ENCODE measurements at places on chromosomes 1 and 21. TPM values are rescaled to one million over a fixed set of nuclear protein-coding genes. Genes with fewer than 3 reads are reported as not detected.
A peak's percentile ranks its signal among the peaks of the same experiment; 100 is the strongest.

- peak; percentile 69 for DNase-seq
- no peaks in the 10 kb centered on the region for H3K27me3 ChIP-seq
- H3K36me3 ChIP-seq, result no peaks in the 10 kb centered on the region
- no peak overlapping the region for H3K4me3 ChIP-seq
- H3K27ac ChIP-seq, result no peak overlapping the region
Measured at GRCh38 chr1:200971955-200972711, 51.4 kb downstream of the KIF21B start.

GRCh38 chr1:228329887-228330286 lies 76.7 kb downstream of the TRIM11 start:
- peaks cover 28% of the 10 kb centered on the region for H3K4me1 ChIP-seq
- peak; percentile 45 for DNase-seq
- H3K27ac ChIP-seq, result peak overlapping the region; percentile 88
- H3K27me3 ChIP-seq, result no peaks in the 10 kb centered on the region

The B3GALT5 gene
- total RNA-seq, result 1.4 TPM

- no peak within 1 kb of the TSS for H3K27ac ChIP-seq
- peaks cover 49% of the 10 kb centered on the region for H3K27me3 ChIP-seq
- H3K4me3 ChIP-seq, result no peak within 1 kb of the TSS
- H3K36me3 ChIP-seq, result no peaks in the 10 kb centered on the region
- H3K4me1 ChIP-seq, result no peaks in the 10 kb centered on the region
Measured at GRCh38 chr1:1206376-1206965, at the start of gene TNFRSF18. Gene TNFRSF18 (minus strand): TSS chr1:1206592. CDS start chr1:1206571, 21 bp downstream.

DNA sequence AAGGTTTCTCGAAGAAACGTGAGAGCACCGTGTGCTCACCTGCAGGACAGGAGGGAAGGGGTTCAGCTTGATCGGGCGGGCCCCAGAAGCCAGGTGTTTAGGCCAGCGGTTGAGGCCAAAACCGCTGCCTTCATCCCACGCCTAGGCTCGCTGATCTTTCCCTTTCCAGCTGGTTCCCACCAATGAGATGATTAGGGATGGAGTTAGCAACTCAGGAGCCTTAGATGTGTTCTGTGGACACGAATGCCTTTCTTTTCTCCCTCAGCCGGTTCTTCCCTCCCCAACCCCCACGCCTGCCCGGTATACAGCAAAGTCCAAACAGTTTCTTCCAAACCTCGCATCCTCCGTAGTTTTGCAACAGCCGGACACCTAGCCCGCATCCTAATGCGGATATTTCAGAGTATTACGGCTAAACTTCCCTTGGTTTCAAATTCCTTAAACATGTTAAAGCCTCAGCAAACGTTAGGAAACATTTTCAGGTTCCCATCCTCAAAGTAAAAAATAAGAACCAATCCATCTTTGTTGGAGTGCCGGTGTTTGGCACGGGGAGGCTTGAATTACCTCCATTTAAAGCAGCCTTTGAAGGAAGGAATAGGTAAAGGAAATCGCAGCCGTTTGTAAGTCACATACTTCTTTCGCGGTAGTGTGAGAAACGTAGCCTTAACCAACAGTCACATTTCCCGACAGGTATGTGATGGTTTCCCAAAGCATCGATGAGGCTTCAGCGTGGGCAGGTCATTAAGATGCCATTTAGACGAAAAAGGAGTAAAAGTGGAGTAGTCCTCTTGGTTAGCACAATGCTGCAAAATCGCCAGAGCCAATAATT lies 1.1 kb downstream of the LRRC8C start:
- H3K36me3 ChIP-seq, result no peaks in the 10 kb centered on the region
- DNase-seq, result peak; percentile 61
- H3K27me3 ChIP-seq, result peaks cover 13% of the 10 kb centered on the region

DNA sequence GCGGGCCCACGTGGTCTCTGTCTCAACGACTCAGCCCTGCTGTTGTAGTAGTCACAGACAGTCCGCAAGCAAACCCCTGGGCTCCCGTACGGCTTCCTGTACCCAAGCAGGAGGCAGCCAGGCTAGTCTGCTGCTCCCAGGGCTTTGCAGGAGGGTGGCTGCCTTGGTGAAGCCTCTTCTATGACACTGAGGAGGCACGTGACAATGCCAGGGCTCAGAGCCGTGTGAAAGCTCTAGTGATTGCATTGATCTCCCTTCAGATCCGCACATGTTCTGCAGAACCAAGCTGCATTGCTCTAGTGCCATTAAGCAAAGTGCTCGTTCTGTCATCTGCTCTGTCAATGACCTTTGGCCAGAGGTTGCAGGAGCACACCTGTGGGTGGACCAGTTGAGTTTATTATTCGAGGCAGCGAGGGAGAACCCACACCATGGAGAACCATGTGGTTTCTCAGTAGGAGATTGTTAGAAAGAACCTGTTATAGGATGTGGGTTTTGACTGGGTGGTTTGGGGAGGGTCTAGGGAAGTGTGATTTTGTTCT lies 18.0 kb downstream of the UMODL1 start:
- H3K36me3 ChIP-seq, result no peaks in the 10 kb centered on the region
- H3K4me3 ChIP-seq, result no peak overlapping the region
- no peak overlapping the region for H3K27ac ChIP-seq
- H3K4me1 ChIP-seq, result no peaks in the 10 kb centered on the region
- DNase-seq, result no peak

The PSMG1 gene
- 20.7 TPM for total RNA-seq

GRCh38 chr1:222339376-222339947 lies 208.4 kb downstream of the HHIPL2 start:
- H3K36me3 ChIP-seq, result no peaks in the 10 kb centered on the region
- no peak overlapping the region for H3K27ac ChIP-seq
- H3K27me3 ChIP-seq, result no peaks in the 10 kb centered on the region
- no peak overlapping the region for H3K4me3 ChIP-seq
- no peak for DNase-seq

DNA sequence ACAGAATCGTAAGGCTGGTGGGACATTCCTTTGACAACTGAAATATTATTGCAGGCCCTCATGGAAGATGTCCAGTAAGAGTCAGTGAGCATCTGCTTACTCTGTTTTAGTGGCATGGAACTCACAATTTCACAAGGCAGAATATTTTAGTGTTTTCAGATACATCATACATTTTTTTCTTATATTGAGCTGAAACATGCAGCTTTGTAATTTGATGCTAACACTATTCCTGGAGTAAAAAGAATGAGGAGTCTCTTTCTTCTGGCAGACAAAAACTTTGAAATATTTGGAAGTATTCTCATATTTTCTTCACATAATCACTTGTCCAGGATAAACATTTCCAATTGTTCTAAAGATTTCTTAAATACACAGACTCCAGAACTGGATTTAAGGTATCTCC lies 17.7 kb downstream of the CLDN17 start:
- no peaks in the 10 kb centered on the region for H3K27me3 ChIP-seq
- H3K4me1 ChIP-seq, result no peaks in the 10 kb centered on the region
- no peak for DNase-seq
- H3K36me3 ChIP-seq, result no peaks in the 10 kb centered on the region

GRCh38 chr21:43939443-43940328 lies 72.4 kb upstream of the TRAPPC10 start:
- no peak for DNase-seq
- H3K4me1 ChIP-seq, result peaks cover 7% of the 10 kb centered on the region
- H3K27ac ChIP-seq, result no peak overlapping the region

DNA sequence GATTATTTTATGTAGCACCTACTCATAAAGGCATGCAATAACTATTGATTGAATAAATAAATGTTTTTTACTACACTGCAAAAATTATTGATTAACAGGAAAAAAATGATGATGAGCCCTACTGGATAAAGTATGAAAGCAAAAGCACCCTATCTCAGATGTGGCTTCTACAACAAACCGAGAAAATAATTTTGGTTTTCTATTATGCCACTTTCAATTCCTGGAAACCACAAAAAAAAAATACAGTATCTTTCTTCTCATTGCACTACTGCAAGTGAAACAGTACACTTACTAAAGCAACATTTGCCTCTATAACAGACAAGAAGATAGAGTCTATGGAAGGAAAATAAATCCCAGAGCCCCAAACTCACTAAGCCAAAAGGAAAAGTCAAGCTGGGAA lies 1882.4 kb downstream of the NCAM2 start:
- no peak for DNase-seq
- no peaks in the 10 kb centered on the region for H3K36me3 ChIP-seq
- no peaks in the 10 kb centered on the region for H3K27me3 ChIP-seq
- no peak overlapping the region for H3K27ac ChIP-seq

The AMY1A gene
- not detected for total RNA-seq

The CLIC6 gene
- not detected for total RNA-seq

- H3K4me1 ChIP-seq, result peaks cover 8% of the 10 kb centered on the region
- no peak overlapping the region for H3K27ac ChIP-seq
- DNase-seq, result no peak
- H3K4me3 ChIP-seq, result no peak overlapping the region
- no peaks in the 10 kb centered on the region for H3K36me3 ChIP-seq
Measured at GRCh38 chr1:11279630-11280029, 6.6 kb downstream of the UBIAD1 start.

DNA sequence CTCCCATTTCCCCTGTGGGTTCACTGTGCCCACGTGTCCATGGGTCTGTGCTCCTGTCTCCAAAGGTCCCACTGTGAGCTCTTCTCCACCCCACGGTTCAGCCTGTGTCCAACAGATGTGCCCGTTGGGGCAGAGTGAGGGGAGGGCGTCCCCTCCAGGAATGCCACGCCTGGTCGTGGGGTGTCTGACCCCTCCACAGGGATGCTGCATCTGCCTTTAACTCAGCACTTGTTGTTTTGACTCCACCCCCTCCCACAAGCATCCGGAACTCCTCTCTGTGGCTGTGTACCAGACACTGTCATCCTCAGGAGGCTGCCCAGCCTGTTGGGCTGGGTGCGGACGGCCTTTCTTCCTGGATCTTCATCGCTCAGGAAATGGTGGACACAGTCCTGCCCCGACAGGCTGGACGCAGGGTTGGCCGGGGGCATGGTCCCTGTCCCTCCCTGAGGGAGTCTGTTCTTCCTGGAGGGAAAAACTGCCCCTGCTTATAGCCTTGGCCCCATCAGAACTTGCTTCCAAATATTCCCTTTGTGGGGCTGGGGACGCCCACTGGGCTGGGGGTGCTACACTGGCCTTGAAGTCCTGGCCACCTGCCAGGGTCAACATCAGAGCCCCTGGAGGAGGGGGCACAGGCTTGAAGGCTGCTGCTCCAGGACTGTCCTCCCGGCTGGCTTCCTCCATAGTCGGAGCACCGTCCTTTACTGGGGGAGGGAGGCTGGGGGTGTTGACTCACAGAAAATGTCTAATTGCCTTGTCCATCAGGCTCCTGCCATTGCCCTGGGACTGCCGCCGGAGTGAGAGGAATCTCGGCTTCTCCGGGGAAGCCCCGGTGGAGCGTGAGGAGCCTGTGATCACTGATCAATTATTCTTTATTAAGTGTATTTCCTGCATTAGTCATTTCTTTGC lies 182.0 kb upstream of the C1orf174 start:
- no peaks in the 10 kb centered on the region for H3K27me3 ChIP-seq
- no peak overlapping the region for H3K27ac ChIP-seq
- H3K4me3 ChIP-seq, result no peak overlapping the region
- DNase-seq, result no peak
- no peaks in the 10 kb centered on the region for H3K36me3 ChIP-seq
- no peaks in the 10 kb centered on the region for H3K4me1 ChIP-seq

GRCh38 chr1:32948390-32948722 lies 16.3 kb downstream of the RNF19B start:
- H3K4me3 ChIP-seq, result no peak overlapping the region
- DNase-seq, result no peak
- H3K27ac ChIP-seq, result no peak overlapping the region
- peaks cover 17% of the 10 kb centered on the region for H3K4me1 ChIP-seq

The LCE1A gene
- total RNA-seq, result not detected

DNA sequence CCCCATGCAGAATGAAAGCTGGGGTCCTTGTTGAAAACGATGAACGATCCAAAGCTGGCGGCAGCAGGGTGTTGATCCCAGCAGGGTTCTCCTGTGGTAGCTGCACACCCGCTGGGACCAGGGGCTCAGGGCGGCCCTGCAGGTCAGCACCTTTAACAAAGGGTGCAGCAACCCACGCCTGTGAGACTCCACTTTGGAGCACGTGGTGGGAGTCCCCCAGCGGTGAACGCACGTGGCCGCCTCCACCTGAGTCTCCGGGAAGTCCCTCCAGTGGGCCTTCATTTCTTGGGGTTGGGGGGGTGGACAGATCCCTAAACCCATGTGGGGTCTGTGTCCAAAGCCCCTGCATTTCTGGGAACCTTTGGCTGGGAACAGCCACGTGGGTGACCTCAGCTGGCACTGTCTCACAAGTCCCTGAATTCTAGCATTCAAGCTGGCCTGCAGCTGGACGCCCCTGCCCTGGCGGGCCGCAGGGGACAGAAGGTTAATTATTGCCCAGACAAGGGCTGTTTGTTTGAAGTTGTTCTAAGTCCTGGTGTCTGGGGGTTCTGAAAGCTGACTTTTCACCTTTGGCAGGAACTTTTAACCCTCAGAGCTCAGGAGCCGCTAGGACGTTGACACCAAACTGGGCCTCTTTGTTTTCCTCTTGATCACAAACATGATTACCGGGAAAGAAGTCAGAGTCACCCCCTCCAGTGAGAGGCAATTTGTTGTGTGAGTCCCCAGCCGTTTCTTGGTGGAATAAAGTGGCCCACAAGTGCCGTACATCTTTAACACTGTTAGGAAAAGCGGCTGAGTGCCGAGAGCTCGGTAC lies 64.5 kb downstream of the COL18A1 start:
- no peaks in the 10 kb centered on the region for H3K4me1 ChIP-seq
- H3K27me3 ChIP-seq, result no peaks in the 10 kb centered on the region
- peaks cover 4% of the 10 kb centered on the region for H3K36me3 ChIP-seq
- H3K4me3 ChIP-seq, result no peak overlapping the region

GRCh38 chr21:34691390-34692032 lies 22.7 kb downstream of the CLIC6 start:
- DNase-seq, result no peak
- H3K27ac ChIP-seq, result no peak overlapping the region
- peaks cover 39% of the 10 kb centered on the region for H3K27me3 ChIP-seq
- H3K36me3 ChIP-seq, result no peaks in the 10 kb centered on the region
- H3K4me3 ChIP-seq, result no peak overlapping the region

The MYBPH gene
- 1.4 TPM for total RNA-seq

DNA sequence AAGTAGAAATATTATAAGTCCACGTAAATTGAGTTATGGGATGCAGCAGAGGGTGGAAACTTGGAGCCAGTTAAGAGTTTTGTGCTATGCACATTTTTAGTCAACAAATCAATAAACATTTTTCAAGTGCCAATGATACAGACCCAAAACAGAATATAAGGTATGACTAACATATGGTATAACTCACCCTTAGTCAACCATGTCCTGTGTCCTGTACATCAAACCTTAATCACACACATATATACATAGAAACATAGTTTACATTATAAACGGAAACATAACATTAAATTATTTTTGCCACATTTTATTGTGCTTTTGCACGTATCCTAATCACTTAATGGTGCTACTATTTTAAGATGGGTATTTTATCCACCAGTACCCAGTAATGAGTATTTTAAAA lies 136.1 kb upstream of the USH2A start:
- H3K36me3 ChIP-seq, result peaks cover 8% of the 10 kb centered on the region
- DNase-seq, result no peak
- no peak overlapping the region for H3K27ac ChIP-seq
- no peak overlapping the region for H3K4me3 ChIP-seq
- no peaks in the 10 kb centered on the region for H3K27me3 ChIP-seq

GRCh38 chr1:38258085-38258627 lies 211.6 kb upstream of the POU3F1 start:
- no peak for DNase-seq
- H3K36me3 ChIP-seq, result no peaks in the 10 kb centered on the region
- no peaks in the 10 kb centered on the region for H3K4me1 ChIP-seq
- H3K4me3 ChIP-seq, result no peak overlapping the region

Data from cardiac muscle cell (in vitro differentiated cells and primary cell).